ENCODE measurements at places on chromosomes 3 and 15.

DNA sequence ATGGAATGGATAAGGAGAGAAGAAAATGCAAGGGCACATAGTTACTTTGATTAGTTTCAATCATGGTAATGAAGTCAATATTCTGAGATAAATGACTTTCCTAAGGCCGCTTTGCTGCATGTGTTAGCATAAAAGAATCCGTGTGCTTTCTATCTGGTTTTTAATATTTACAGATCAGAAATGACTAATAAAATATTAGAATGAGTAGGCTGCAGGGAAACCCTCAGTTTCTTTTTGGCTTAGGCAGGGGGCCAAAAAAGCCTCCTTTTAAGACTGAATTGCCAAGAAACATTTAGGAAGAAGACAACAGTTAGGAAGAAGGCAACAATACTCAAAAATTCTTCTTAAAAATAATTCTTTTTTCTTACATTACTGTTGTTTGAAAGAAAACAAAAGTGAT lies 11.6 kb downstream of the NEK11 start:
- DNase-seq = no peak

DNA sequence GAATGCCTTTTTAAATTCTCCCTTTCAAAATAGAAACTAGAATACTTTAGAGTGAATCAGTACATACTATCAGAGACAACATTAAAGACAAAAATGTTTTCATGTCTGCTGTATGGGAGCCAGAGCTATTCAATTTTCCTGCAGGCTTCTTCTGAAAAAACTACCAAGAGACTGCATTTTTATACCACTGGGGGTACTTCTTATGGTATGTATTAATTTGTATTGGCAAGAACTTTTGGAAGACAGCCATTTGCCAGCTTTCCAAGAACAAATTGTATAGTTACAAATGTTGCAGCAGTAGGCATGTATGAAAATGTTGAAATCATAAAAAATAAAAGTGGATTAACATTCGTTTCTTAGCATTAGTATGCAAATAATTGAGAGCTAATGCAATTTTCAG lies 1010.0 kb upstream of the CADM2 start:
- DNase-seq = no peak

DNA sequence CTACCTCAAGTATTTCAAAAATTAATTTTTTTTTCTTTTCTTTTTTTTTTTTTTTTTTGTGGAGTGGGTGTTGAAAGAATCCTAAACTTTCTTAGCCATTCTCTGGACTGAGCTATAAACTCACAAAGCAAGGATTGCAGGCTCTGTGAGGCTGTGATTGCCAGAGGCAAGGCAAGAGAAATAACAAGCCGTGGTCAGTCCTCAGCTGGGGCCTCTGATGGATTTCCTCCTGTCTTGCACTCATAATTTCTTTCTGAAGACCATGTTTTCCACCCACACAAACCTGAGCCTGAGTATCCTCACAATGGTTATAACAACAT lies 1.3 kb downstream of the CX3CR1 start:
- DNase-seq = no peak

GRCh38 chr3:4332574-4332973 lies 29.4 kb downstream of the SETMAR start:
- no peak for DNase-seq

- DNase-seq = no peak
Observed at GRCh38 chr3:128867200-128868125, 12.0 kb upstream of the ACAD9 start.

- DNase-seq = no peak
Observed at GRCh38 chr3:61985020-61985419, 388.3 kb downstream of the FEZF2 start.

DNA sequence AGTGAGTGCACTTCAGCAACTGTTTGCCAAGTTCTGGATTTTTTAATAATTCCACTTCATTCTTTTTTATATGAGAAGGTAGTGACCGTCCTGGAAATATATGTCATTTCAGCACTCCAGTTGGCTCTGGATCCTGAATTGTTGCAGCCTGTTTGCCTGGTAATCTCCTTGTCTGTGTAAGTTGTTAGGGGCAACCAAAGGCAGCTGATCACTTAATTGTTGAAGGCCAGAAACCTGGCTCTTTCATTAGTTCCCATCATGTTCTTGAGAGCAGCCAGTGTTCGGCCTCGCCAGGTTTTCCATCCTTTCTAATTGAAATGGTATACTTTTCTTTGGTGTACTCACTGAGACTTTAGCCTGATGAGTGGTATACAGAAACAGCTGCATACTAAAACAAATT lies 168.6 kb downstream of the SOX2 start:
- no peak for DNase-seq

DNA sequence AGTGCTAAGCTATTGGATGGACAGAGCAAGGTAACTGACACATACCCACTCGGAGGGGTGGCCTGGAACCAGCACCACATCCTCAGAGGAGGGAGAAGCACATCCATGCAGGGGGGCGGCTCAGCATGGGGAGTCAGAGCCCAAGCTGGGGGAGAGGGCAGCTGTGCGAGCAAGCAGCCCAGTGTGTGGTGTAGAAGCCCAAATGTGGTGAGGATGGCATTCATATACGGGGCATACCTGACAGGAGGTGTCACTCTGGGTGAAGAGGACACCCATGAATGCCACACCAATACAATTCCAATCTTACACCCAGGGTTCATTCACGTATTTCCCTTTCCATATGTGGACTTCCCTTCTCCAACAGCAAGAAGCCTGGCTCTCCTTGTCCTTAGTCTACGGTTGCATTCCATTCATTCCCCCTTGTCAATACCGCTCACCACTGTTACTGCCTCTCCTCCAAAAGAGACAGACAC lies 58.7 kb upstream of the ACAN start:
- DNase-seq = no peak

DNA sequence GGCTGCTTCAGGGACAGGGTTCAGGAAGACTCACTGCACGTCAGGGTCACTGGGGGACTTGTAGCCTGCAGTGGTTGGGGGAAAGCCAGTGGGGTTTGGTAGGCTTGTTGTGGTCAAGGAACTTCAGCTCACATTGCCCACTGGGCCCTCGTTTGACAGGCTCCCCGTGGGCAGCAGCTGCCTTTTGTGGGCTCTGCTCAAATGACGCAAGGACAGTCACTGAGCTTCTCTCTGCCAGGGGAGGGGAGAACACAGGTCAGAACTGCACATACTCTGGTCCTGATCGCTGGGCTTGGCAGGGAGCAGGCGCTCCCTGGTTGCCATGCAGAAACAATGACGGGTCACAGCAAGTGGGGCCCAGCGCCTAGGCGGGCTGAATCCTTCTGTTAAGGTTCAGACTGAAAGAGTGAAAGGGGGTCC lies 45.5 kb downstream of the FAM174B start:
- DNase-seq = no peak

- peak; percentile 42 for DNase-seq
Observed at GRCh38 chr15:78859971-78860719, 12.5 kb upstream of the MORF4L1 start.

- no peak for DNase-seq
Observed at GRCh38 chr3:99578339-99578970, 59.9 kb upstream of the COL8A1 start.

DNA sequence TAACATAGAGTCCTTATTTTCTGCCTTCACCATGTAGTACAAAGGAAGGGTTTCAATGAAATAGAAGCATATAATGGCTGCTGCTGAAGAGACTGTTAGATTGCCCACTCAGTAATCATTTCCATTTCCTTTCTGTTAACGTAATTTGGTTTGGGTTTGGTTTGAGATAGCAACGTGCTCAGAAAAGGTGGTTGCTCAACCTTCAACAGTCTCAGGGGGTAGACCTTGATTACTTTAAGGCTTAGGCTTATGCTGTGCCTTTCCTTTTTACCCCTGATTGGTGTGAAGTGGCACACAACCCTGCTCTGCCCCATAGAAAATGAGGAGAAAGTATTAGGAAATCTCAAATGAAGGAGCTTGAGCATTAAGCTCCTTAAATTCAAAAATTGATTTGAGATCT lies 163.7 kb upstream of the TP63 start:
- DNase-seq = no peak

DNA sequence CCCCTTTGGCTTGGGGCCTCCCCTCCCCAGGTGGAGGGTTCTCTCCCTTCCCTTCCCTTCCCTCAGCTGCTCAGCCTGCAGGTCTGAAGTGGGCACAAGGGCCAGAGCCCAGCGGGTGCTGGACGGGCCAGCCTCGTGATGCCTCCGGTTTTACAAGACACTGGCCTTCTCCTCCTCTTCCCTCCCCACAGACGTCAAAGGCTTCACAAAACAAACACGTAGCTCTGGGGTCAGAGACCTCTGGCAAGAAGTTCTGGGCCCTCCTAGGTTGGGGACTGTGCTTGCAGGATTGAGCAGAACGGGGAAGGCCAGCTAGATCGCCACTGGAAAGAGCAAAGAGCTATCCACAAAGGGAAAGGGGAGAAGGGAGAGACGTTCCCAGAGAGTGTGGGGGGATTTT lies 81.4 kb upstream of the TPM1 start:
- no peak for DNase-seq

- no peak for DNase-seq
Observed at GRCh38 chr15:100895721-100896120, 16.1 kb downstream of the ALDH1A3 start.

DNA sequence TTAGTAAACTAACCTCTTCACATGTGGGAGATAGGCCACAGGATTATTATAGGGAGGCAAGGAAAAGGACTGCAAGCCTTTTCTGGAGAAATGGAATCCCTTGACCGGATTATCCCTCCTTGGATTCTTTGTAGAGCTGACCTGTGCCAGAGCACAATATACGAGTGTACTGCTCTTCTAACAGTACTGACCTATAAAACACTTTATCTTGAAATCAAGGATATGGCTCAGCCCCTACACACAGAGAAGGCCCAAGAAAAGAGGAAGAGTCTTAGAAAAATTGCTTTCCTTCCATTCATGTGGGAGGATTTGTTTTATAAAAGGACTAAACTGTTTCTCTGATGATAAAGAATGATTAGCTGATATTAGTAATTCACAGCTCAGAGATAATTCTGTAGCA lies 42.2 kb downstream of the DMXL2 start:
- DNase-seq = no peak

- DNase-seq = no peak
Observed at GRCh38 chr3:174854987-174855386, 4.1 kb upstream of the NAALADL2 start.

- no peak for DNase-seq
Observed at GRCh38 chr3:102200126-102200525, 234.7 kb upstream of the ZPLD1 start.

DNA sequence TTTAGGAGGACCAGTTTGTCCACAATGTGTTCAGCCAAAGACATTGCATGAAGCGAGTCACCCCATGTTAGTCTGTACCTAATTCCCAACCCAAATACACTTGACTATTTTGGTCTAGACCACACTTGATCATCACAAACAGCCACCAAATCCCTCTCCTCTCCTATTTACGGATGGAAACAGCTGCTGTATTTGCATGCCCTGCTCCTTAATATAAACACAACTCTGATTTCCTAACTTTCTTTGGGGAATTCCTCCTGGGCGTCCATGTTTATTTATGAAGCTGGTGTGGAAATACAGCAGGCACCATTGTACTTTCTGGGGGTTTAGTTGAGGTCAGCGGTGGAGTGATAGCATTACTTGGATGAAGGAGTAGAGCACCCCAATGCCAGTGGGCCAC lies 235.2 kb downstream of the TLE3 start:
- DNase-seq = no peak

DNA sequence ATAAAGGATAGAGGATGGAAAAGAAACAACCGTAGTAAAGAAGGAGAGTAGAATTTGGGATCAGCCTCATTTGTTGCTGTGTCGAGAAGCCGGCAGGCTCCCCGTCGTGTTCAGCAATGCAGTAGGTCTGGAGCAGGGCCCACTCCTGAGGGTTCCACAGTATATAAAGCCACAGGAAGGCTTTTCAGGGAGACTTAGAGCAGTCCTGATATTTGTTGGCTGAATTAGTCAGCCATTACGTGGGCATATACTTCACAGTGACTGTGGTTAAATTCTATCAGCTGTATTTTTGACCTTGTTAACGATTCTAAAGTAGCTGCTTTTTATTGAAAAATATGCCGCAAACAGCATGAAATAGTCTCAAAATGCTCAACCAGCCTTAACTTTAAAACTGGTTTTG lies 149.5 kb downstream of the ITPR1 start:
- no peak for DNase-seq

DNA sequence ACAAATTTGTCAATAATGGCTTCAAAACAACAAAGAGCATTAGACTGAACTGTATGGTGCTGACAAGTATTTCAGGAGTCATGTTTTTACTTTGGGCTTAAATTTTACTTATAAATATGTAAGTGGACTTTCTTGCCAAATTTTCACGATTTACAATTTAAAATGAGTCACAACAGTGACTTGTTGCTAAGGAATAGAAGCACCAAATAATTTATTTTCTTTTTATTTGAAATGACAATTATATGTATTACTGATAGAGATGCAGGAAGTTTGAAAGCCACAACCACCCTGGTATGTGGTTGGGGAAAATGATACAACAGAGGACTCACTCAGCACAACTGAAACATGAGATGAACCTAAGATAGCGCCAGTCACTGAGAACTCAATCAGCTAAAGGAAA lies 90.3 kb downstream of the FMN1 start:
- DNase-seq = no peak

- no peak for DNase-seq
Observed at GRCh38 chr15:68028137-68028887, 25.8 kb upstream of the PIAS1 start.

- DNase-seq = no peak
Observed at GRCh38 chr15:93505506-93505905, 416.5 kb upstream of the RGMA start.

- no peak for DNase-seq
Observed at GRCh38 chr15:98604983-98605382, 43.4 kb upstream of the IGF1R start.

- DNase-seq = no peak
Observed at GRCh38 chr15:78536134-78536533, 4.1 kb upstream of the PSMA4 start.

DNA sequence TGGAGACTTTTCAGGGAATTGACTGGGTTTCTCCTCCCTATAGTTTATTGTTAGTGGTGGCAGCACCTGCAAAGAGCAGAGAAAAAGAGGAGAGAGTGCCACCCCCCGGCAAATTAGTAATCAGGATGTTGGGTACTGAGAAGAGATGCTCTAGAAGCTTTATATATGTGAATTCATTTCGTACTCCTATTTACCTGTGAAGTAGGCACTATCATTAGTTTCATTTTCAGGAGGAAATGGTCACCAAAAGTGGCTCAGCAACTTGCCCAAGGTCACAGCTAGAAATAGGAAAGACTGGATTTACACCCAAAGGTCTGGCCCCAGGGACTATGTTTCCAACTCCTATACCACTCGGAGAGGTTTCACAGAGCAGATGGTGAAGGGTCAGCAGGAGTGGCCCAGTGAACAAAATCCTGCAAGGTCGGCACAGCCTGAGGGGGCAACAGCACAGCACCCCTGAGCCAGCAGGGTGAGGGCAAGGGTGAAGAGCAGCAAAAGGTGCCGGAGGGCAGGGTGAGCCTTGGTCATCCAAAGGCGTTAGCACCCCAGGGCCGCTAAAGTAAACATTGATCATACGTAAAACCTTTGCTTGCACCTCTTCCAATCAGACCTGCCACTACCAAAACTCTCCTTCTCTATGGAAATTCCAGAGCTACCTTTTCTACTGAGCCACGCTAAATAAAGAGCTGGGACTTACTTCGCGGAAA lies 23.6 kb downstream of the VGLL4 start:
- no peak for DNase-seq

Data from stimulated activated CD8-positive, alpha-beta memory T cell treated with anti-CD3 and anti-CD28 coated beads, Interleukin-12 subunit alpha, Interleukin-12 subunit beta, amount 100 ng/mL, for 1 hour (primary cell).